GM12891 (cell line): ENCODE measurements at places on chromosomes 1 and 21.

DNA sequence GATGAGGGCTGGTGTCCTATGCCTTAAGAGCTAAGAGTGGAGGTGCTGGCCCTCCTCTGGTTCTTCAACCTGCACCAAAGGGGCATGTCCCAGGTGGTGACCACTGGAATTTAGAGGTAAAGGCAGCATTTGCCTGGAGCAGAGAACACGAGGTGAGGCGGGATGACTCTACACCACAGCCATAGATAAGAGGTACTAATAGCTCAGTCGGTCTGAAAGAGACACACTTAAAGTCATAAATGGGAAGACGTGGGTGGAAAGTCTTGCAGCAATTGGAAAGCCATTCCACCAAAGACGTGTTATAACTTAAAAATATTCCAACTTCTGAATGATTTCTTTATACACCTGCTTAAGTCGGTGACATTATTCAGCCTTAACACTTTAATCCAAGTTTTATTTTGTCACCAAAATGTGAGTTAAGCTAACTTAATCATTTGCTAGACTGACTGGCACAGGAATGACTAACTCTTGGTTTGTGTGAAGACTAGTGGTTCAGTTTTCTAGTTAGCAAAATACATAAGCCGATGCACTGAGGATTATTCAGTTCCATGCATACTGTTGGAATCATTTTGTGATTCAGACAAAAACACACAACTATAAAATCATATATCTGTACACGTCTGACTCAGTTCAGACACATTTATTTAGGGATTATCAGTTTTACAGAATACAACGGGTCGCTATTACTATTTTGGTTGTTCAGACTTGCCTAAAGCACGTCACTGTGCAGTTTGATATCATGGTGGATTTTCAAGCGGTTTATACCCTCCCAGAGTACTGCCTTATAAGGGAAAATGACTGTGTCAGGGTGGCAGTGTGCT is 4.6 kb upstream of the ETS2 start:
- no peak for DNase-seq

DNA sequence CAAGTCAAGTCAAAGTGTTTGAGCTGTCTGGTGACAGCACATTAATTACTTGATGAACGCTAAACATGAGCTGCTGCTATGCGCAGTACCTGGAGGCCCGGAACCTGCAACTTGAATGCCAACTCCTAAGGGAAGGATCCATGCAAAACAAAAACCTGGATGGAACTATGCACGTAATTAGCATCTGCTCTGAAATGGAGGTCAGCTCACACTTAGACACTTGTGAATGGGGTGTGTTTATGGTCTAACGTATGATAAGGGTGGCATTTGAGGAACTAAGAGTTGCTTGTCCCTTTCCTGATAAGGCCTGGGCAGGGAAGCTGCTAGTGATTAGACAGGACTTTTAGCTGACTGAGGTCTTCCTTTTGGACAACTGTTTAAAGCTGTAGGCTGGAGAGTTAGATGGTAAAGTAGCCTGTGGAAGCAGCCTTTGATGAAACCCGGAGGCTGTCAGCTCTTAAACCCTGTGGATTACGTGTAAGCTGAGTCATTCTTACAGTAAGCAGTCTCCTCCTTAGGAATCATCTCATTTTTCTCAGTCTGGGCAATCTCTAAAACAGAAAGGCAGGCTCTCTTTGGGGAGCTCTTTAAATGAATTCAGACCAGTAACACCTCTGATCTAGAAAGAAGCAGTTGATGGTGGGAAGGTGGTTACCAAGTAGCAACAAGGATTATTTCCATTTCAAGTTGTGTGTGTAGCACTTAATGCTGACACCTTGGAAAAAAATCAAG is 6.8 kb downstream of the TENT5C start:
- no peak for DNase-seq

DNA sequence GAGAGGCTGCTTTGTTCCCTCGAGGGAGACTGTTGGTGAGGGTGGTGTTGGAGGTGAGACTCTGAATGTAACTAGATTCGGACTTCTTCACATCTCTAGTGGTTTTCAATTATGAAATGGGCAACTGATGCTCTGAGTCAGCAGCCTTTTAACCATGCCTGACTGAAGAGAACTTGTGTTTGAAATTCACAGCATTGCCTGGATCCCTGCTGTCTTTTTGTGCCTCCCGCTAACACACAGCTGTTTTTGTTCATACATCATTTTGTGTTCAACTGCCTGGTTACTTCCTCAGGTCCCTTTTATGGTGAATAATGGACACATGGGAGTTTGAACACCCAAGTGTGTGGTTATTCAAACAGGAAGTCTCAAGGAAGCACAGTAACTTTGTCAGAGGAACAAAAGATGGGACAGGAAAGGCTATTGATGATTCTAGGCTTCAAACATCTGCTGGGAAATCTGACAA is 16.8 kb downstream of the LAMC1 start:
- DNase-seq: no peak

- DNase-seq: no peak
Measured at GRCh38 chr1:8121261-8122159, 95.4 kb upstream of the ERRFI1 start.

DNA sequence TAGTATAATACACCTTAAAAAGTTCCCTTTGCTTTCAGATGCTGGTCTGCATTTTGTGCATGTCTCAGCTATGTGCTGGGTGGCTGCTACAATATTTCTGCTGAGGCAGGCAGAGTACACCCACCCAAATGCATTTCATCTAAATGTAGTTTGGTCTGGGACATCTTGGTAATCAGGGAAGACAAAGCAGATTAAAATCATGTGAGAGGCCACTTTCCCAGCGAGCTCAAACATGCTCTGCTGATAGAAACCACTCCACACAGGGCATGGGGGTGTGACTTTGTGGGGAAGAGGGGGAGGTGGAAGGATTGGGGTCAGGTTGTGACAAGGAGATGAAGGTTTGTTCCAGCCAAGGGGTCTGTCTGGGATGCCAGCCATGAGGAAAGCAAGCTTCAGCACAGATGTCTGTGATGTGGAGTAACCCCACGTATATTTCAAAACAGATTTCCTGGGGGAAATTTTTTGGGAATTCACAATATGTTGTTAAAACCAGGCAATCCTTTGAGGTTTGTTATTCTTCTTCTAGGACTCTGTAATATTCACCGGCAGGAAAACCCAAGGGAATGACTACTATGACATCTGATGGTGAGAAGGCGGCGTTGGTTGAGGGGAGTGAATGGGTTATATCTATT is 255.1 kb upstream of the FGGY start:
- no peak for DNase-seq

GRCh38 chr1:77068013-77068412 is 151.2 kb downstream of the PIGK start:
- no peak for DNase-seq

GRCh38 chr1:31483012-31483946 is 70.3 kb downstream of the SERINC2 start:
- DNase-seq: no peak

- DNase-seq: no peak
Measured at GRCh38 chr1:34591751-34592629, 162.9 kb upstream of the GJB5 start.

DNA sequence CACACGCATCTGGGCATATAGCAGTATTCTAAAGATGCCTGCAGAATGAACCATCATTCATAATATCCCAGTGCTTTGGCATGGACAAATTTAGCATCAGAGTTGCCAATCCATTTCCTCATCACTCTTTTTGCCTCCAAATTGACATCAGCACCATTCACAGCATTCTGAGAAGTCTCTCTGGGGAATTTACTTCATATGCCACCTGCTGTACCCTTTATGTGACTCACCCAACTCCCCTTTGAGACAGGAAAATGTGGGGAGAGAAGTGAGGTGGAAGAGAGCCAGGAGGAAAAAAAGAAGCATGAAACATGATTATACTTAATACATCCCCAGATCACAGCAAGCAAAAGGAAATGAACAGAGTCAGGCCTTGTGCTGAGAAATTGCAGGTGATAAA is 37.4 kb downstream of the RAB3B start:
- DNase-seq: no peak

DNA sequence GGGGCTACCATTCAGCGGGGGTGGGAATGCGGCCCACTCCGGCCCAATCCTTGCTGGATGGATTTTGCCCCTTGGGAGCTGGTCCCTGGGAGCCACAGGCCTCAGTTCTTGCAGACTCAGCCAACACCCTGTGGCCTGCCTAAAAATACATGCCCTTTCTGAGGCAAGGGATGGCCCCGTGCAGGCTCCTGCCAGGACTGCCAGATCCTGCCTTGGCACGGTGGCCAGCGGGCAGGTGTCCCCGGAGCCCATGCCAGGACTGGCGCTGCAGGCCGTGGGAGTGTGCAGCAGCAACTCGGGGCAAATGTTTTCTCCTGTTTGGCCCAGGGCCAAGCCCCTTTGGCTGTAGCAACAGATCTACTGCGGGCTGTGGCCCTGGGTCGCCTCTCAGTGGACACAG is 1.6 kb upstream of the PANK4 start:
- no peak for DNase-seq
